ENCODE measurements at places on chromosomes 7 and 10.

DNA sequence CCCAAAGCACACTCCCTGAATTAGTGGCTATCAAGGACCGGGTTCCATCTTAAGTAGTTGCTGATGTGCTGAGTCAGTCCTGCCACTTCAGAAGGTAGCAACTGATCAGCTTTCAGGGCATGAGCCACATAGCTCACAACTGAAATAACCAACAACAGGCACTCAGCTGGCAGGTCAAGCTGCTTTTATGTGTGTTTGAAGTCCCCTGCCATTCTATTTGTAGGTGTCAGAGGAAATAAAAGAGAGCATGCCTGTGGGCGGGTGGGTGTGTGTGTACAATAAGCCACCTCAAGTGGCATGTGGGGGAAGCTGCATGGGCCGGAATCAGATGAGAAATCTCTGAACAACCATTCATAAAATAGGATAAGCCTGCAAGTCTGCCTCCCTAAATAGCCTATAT, 114.3 kb upstream of the YAE1 start:
- no peak for DNase-seq

DNA sequence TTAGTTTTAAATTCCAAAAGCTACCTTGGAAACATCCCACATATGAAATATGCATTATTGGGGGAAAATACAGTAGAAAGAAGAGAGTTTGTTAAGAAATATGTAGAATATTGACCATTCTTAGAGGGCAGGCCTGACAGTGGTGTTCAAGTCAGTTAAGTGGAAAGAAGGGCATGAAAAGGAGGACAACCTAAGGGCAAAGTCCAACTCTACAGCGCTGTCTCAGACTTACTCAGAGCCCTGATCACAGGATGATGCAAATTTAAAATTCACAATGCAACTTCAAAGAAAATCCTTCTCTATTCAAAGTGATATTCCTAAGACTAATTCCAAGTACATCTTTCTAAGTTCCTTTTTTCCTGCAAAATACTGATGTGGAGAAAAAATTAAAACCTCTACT, 139.1 kb upstream of the LRRTM3 start:
- no peak for DNase-seq

DNA sequence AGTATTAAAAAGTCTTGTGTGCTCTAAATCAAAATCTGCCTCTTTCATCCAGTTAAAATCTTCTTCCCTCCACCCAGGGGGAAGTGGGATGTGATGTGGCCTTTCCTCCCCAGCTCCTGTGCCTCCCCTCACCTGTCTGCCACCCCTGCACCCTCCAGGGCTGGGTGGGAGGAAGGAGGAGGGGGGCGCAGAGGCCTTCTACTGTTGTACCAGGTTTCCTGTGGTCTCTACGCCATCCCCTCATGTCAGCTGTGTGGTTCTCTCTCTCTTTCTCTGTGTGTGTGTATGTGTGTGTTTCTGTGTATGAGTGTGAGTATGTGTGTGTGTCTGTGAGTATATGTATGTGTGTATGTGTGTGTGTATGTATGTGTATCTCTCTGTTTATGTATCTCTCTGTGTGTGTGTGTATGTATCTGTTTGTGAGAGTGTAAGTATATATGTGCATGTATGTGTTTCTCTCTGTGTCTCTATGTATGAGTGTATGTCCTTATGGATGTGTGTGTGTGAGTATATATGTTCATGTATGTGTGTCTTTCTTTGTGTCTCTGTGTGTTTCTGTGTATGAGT, 45.5 kb upstream of the C10orf71 start:
- DNase-seq = no peak

GRCh38 chr7:48042216-48042615, 6.9 kb downstream of the C7orf57 start:
- DNase-seq = no peak

DNA sequence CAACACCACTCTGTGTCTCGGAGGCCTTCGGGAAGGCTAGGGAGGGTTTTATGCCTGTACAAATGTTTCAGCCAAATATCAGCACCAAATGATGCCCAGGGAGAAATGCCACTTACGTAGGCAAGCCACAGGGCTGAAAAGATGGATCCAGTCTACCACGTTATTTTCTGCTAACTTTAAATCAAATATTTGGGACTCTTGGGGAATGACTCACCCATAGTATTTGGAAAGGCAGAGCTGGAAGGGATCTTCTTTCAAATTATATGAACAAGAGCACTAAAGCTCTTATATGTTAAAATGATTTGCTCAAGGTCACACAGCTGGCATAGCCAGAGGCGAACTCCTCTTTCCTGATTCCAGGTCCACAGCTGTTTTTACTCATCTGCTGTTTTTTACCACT, 591.4 kb downstream of the SORCS1 start:
- DNase-seq = peak; percentile 23

- DNase-seq = no peak
Measured at GRCh38 chr7:152673897-152674296, 2.0 kb downstream of the XRCC2 start.

DNA sequence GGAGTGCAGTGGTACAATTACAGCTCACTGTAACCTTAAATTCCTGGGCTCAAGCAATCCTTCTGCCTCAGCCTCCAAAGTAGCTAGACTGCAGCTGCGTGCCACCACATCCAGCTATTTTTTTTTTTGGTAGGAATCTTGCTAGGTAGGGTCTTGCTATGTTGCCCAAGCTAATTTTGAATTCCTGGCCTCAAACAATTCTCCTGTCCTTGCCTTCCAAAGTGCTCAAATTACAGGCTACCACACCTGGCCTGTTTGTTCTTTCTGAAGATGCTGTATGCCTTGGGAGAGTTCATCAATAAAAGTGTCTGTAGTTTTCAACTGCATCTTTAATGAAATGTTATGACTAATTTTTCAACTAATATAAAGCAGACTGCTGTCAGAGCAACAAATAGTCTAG, 452 bp downstream of the SAMD9 start:
- DNase-seq = no peak

DNA sequence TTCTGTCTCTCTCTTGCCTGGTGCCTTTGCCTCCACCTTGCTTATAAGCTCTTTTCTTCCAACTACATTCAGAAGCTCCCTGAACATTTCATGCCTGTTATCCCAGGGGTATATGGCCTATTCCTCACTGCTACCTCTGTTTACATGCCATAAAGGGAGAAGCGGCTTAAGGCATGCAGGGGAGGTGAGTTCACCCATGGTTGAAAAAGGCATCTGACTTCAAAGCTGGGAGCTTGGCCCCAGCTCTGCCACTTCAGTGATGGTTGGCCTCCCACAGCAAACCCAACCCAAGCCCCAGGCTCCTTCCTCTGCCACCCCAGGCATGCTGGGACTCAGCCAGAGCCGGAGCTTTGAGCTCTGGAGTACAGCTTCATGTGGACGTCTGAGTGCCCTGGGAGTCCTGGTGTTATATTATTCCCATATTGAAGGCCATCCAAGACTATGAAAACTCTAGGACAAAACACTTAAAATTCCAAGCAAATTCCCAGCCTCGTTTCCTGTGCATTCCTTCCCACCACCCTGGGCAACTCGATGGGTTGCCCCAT, 468.6 kb upstream of the ZMIZ1 start:
- no peak for DNase-seq

DNA sequence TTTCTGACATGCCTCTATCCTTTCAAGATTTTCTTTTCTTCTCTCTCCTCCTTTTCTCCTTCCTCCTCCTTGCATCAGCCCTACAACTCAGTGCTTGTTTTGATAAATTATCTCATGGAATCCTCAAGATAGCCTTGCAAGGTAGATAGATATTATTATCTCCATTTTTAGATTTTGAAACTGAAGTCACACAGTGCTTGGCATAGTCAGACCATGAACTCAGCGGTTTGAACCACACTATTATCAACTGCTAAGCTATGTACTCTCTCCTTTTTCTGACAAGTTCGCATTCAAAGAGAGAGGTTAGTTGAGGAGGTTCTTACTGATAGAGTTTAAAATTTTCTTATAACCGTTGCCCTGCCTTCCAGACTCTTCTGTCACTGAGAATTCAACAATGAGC, 79.1 kb downstream of the SUGCT start:
- no peak for DNase-seq

DNA sequence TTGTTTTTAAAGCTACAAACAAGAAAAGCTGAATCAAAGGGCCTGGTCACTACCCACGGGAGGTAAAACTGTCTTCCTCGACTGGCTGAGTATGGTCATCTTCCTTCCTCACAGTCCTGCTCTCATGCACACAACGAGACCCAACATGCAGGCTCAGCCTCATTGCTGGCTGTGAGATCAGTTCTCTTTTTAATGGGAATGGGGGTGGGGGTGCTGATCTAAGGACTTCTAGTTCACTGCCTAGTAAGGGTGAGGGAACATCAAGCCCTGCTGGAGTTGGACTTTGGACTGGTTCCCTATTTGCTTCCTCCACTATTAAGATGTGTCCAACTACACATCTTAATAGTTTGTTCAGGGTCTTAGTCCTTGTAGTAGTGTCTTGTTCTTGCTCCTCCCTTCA, 48.2 kb downstream of the ABCB4 start:
- DNase-seq = no peak

GRCh38 chr10:77007834-77008233, 629.8 kb downstream of the KCNMA1 start:
- no peak for DNase-seq

GRCh38 chr10:110867807-110868465, 3.8 kb upstream of the PDCD4 start:
- DNase-seq = no peak

- DNase-seq = no peak
Measured at GRCh38 chr7:91915401-91916050, 25.1 kb upstream of the AKAP9 start.

GRCh38 chr7:37040330-37040729, 316.0 kb upstream of the AOAH start:
- DNase-seq = no peak

- no peak for DNase-seq
Measured at GRCh38 chr7:101993311-101993710, 175.9 kb downstream of the CUX1 start.

GRCh38 chr10:123492016-123492415, 174.1 kb upstream of the GPR26 start:
- DNase-seq = no peak

GRCh38 chr7:37035631-37036030, 311.3 kb upstream of the AOAH start:
- DNase-seq = no peak

Measured in COLO829 (cell line).